ENCODE measurements at places on chromosomes 7 and 10.
A peak's percentile ranks its signal among the peaks of the same experiment; 100 is the strongest.

GRCh38 chr10:13759168-13759567, 172.4 kb downstream of the PRPF18 start:
- DNase-seq = peak; percentile 88

GRCh38 chr7:139725077-139725476, 52.7 kb downstream of the HIPK2 start:
- peak; percentile 49 for DNase-seq

GRCh38 chr7:128770233-128770632, 5.4 kb downstream of the OPN1SW start:
- DNase-seq = no peak

- DNase-seq = no peak
Observed at GRCh38 chr7:104934665-104935064, 79.3 kb upstream of the KMT2E start.

DNA sequence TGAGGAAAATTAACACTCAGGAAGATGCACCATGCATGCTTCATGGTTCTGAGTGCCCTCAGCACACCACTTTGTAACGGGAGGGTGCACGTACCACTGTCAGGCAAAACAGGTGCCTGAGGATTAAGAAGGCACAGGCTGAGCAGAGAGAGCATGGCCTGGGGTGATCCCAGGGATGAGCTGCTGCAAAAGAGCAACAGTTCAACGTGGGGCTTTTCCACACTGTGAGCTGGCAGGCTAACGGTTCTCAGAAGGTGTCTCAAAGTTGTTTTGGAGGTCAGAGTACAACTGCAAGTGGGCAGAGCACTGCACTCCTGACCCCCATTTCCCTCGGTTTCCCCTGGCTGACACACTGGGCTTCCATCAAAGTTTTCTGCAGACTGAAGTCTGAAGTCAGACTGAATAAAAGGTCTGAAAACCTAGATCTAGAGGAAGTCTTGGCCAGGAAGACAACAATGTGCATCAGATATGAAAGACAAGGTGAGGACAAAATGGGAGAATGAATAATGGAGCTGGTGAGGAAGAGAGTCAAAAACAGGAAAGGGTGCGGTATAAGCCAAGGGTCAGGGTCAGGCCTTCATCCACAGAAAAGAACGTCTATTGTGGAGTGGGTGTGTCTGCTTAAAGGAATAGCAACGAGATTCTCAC, 20.5 kb downstream of the ZNF438 start:
- DNase-seq = no peak

DNA sequence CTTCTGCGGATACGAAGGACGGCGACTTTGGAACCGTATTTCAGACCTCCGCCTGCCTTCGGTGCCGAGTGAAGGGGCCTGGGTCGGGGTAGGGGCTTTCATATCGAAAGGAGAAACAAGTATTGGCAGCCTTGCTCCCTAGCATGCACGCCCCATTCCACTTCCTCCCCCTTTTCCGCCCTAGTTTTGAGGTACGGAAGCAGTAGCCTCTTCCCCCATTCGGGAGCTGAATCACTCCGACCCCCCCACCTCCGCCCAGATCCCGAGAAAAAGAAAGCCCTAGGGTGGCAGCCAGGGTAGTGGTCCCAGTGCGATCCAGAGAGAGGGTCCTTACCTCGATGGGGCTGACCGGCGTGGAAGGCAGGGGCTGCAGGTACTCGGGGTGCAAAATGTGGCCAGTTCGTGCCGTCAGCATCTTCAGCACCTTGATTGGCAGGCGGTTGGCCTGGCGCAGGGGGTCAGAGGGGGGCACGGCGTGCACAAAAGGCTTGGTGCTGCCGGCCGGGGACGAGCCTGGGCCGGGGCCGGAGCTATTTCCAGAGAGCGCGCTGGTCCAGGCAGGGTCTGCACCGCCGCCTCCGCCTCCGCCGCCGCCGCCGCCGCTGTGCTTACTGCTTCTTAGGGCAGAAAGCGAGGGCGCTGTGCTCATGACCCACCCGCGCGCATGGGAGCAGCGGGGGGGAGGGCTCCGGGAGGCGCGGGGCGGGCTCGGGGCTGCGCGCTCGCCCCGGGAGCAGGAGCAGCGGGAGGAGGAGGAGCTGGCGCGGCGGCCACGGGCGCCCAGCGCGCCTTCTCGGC, 594 bp downstream of the ZNF503 start:
- peak; percentile 72 for DNase-seq

GRCh38 chr7:2229467-2229866, 3.3 kb downstream of the MAD1L1 start:
- no peak for DNase-seq

DNA sequence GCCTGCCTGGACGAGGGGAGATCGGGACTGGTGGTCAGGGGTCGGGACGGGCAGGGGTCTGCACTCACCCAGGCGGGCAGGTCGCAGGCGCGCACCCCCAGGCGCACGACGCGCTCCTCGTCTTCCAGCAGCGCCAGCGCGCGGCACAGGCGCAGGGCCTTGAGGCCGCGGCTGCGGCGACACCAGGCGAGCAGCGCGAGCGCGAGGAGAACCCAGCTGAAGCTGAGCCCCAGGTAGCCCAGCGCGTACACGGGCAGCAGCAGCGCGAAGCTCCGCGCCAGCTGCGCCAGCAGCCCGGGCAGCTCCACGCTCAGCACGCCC, 328 bp downstream of the ESYT2 start:
- DNase-seq = peak; percentile 78

GRCh38 chr10:70834441-70835151, 18.8 kb downstream of the SGPL1 start:
- DNase-seq = no peak

- no peak for DNase-seq
Observed at GRCh38 chr7:156376317-156376716, 264.3 kb upstream of the RNF32 start.

- no peak for DNase-seq
Observed at GRCh38 chr10:88194041-88194887, 330.8 kb downstream of the PTEN start.

- DNase-seq = no peak
Observed at GRCh38 chr7:113824117-113824823, 94.5 kb downstream of the PPP1R3A start.

GRCh38 chr10:88652616-88653015, 11.6 kb upstream of the LIPF start:
- DNase-seq = peak; percentile 46

- no peak for DNase-seq
Observed at GRCh38 chr10:104850023-104850422, 208.9 kb downstream of the SORCS3 start.

DNA sequence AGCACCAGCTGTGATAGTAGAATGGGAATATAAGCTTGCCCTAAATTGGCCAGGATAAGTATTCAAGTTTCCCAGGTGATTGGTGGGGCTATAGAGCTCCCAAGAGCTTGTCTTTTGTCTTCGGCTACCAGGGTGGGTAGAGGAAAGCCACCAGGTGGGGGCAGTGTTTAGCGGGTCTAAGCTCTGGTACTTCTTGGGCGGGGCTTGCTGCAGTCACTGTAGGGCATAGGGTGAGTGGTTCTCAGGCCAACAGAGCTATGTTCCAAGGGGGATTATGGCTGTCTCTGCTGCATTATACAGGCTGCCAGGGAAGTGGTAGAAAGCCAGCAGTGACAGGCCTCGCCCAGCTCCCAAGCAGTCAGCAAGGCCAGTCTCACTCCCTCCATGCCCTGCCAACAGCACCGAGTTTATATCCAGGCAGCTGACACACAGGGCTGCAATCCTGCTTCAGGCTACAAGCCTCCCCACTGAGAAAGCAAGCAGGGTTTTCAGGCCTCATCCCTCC, 110.7 kb downstream of the ZNF467 start:
- peak; percentile 37 for DNase-seq

GRCh38 chr10:12466704-12467305, 117.5 kb downstream of the CAMK1D start:
- DNase-seq = no peak

- DNase-seq = no peak
Observed at GRCh38 chr7:121494516-121494915, 98.4 kb upstream of the FAM3C start.

DNA sequence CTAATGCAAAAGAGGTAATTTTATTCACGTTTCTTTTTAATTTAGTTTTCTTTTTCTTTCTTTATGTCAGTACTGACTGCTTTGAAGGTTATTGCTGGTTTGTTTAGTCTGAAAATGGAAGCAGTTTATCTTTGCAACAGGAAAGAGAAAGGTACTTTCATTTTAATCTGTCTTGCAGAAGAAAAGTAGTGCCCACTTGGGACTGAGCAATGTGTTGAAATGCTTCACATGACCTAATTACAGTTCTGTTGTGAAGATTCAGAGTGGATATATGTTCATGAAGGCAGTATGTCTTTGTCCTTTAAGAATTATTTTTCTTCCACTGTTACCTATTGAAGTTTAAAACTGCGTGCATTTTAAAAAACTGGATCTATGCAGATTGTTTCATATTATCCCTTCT, 80.1 kb downstream of the ANKIB1 start:
- no peak for DNase-seq

DNA sequence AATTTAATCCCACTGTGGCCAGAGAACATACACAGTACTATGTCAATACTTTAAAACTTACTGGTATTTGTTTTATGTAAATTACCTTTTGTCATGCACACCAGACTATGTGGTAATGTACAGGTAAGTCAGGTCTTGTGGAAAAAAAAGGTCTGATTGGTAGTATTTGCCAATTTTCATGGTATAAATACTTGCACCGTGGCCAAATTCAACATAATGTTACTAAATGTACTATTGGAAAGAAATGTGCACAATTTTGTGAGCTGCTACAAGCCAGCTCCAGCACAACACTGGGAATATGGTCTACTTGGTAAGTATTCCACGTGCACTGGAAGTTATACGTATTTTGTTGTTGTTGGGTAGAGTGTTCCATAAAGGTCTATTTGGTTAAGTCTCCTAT, 392.5 kb downstream of the RPS24 start:
- no peak for DNase-seq

DNA sequence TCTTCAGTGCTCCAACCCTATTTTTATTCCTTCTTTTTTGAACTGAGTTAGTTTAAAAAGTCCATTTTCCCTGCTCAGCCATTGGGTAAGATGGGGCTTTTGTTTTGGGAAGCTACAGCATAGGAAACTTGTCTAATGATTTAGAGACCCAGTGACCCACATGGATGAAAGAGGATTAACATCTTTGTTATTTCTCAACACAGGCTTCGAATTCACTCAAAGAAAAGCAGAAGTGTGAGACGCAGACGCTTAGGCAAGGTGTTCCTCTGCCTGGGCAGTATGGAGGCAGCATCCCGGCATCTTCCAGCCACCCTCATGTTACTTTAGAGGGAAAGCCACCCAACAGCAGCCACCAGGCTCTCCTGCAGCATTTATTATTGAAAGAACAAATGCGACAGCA, 152.0 kb downstream of the HDAC9 start:
- no peak for DNase-seq

DNA sequence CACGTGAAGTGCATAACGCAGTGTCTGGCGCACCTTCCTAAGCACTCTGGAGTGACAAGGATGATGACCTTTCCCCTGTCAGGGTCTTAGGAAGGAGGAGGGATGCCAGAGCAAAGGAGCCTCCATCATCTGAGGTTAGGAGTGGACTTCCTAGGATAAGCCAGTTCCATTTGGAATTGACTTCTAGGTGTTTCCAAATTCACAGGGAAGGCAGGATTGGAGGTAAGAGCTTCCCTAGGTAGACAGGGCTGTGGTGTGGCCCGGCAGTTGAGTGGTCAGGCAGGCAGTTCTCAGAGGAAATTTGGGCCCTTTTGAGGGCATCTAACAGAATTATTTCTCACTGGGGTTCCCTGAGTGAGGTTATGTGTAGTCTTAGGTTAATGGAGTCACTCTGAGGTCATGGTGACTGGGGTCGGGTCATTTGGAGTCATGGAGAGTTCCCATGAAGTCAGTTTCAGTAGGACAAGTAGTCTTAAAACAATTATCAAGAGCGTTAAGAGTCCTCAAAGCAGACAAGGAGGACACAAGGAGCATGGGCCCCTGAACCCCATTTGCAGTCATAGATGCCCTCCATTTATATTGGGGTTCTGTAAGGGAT, 8.2 kb downstream of the PPIF start:
- no peak for DNase-seq
